ENCODE measurements at places on chromosomes 2 and 18.

DNA sequence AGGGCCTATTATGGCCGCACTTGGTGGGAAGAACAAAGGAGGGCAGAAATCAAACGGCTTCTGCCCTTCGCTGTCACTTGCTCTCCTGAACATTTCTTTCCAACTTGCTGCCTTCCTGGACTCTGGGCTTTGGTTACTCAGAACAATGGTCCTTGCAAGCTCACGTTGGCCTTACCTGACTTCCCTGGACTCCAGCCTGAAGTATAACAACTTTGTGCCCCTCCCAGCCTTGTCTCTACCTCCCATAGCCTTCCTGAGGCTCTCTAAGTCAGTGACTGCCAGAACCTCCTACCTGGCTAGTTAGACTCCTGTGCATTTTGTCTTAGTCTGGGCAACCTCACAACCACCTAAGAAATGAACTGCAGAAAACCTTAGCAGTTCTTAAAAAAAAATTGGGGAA is 30.2 kb upstream of the ITPRID2 start:
- no peak for DNase-seq

- DNase-seq, result peak; percentile 55
These were observed 7.6 kb downstream of the CTIF start for GRCh38 chr18:48546396-48546795.

- peak; percentile 80 for DNase-seq
These were observed 46.6 kb upstream of the AMMECR1L start for GRCh38 chr2:127932199-127932876.

DNA sequence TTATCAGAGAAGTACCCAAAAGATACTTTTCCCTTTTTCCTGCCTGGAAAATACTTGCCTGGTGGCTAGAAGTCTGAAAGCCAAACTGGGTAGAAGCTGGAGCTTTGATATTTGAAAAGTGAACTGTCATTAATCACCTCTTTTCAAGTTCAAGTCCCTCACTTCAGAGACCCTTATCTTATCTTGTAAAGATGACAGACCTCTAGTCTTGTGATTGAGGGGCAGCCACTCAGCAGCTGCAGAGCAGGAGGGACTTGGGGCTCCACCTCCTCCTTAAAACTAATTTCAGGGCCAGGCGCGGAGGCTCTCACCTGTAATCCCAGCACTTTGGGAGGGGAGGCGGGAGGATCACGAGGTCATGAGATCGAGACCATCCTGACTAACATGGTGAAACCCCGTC is 64.2 kb upstream of the CDCA7 start:
- no peak for DNase-seq

GRCh38 chr2:241680827-241681599 is 5.6 kb downstream of the DTYMK start:
- DNase-seq, result peak; percentile 92

- DNase-seq, result peak; percentile 11
These were observed 92.0 kb downstream of the SS18 start for GRCh38 chr18:25998461-25998860.

DNA sequence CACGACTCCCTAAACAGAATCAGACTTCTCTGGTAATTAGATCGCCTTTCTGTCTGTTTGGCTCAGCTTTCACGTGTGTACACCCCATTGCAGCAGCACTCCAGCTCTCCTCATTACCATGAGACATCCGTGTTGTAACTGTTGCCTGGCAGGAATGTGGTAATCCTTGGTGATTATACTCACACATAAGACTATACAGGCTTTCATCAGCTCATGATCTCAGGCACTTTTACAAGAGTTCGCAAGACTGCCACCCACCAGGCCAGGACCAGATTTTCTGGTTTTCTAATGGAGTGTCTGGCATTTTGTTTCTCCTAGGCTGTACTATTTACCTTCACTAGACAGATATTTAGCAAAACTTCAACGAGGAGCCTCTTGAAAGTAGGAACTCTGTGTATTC is 50.2 kb downstream of the ACVR1 start:
- DNase-seq, result peak; percentile 45

- DNase-seq, result no peak
These were observed 142.1 kb upstream of the LYPD6 start for GRCh38 chr2:149188291-149188690.

DNA sequence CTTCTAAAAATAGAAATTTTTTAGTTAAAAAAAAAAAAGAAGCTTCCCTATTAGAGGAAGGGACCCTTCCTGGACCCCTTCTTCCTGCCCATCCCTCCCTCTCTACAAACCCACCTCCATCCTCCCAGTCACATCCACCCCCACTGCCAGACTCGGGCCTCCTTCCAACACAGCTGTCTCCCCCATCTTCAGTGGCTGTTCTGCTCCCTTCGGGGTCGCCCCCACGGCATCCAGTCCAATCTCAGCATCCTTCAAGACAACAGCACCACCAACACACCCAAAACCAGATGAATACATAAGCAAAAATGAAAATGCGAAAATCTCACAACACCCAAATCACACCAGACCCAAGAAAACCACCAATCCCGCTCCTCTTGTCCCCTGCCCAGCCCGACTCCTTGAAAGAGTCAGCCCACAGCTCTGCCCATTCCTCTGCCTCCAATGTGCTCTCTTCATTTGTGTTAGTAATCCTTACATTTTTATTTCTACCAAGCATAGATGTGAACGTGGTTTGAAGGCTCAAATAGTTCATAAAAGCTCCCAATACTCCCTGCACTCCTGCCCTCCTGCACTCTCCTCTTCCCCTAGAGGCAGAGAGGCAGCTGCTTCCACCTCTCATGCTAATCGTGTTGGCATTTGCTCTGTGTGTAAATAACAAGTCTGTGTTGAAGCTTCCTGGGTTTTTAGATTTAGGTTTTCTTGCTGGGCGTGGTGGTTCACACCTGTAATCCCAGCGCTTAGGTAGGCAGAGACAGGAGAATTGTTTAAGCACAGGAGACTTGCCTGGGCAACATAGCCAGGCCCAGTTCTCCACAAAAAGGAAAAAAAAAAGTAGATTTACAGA is 37.0 kb downstream of the MAL start:
- no peak for DNase-seq

DNA sequence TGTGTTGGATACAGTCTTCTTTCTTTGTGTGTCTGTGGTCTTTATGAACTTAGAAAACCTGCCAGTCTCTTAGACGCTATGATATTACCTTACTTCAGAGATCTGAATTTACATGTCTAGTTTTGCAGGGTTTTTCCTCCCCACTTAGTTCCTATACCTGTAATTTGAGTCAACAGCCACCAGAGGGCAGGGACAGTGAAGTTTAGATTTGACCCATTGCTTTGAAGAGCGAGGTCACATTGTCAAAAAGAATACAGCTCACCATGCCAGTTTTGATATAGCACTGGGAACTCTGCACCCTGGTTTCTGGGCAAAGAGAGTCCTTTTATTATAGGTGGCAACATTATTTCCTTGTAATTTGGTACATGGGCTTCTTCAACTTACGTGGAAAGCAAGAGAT is 102.3 kb downstream of the MAPK4 start:
- peak; percentile 39 for DNase-seq

DNA sequence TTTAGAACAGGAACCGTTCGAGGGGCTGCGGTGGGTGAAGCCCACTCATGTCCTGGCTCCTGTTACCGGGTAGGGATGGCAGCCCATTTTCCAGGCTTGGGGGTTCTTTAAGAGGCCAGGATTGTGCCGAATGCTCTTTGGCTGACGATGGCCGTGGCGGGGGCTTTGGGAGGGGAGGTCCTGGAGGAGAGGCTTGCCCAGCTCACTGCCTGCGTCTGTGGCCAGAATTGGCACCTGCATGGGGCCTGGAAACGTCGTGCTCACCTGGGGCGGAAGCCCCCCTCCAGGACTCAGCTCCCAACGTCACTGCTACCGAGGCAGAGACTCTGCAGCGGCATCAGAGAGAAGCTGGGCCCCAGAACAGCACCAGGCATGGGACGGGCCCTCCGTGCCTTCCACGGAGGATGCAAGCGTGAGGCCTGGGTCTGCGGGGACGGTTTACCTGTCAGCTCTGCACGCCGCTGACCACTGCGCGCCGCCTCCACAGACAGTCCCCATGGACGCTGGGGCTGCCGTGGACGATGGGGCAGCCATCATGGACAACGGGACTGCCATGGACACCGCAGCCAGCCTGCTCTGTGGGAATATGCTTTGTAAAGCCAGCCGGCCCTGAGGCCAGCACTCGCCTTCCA is 82.9 kb downstream of the NFATC1 start:
- DNase-seq, result no peak

DNA sequence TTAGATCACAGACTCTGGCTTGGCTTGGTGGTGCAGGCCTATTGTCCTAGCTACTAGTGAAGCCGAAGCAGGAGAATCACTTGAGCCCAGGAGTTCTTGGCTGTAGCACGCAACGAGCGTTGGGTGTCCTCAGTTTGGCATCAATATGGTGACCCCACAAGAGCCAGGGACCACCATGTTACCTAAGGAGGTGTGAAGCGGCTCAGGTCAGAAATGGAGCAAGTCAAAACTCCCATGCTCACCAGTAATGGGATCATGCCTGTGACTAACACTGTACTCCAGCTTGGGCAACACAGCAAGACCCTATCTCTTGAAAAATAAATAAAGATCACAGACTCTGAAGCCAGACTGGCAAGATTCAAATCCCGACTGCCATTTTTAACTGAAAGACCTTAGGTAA is 1.7 kb upstream of the NOL10 start:
- no peak for DNase-seq

- no peak for DNase-seq
These were observed 100.6 kb downstream of the CMPK2 start for GRCh38 chr2:6764968-6765723.
